ENCODE measurements at places on chromosomes 3 and 15.

DNA sequence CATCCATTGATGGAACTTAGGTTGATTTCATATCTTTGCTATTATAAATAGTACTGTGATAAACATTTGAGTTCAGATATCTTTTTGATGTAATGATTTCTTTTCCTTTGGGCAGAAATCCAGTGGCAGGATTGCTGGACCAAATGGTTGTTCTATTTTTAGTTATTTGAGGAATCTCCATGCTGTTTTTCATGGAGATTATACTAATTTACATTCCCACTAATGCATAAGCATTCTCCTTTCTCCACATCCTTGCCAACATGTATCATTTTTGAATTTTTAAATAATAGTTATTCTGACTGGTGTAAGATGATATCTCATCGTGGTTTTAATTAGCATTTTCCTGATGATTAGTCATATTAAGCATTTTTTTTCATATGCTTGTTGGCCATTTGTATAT, 144.0 kb upstream of the SUCLG2 start:
- DNase-seq = no peak

DNA sequence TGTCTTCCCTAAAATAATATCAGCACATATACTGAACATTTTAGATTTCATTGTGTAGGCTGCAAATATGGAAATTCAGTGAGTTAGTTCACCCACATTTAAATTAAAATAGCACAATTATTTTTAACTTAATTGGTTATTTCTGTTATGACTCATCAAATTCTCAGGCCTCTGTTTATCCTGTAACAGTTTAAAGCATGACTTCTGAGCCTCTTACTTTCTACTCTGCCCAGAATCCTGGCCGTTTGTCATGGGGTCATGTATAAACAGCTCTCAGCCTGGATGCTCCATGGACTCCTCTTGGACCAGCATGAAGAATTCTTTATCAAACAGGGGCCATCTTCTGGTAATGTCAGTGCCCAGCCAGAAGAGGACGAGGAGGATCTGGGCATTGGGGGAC, 12.2 kb downstream of the TUBGCP4 start:
- DNase-seq = no peak

DNA sequence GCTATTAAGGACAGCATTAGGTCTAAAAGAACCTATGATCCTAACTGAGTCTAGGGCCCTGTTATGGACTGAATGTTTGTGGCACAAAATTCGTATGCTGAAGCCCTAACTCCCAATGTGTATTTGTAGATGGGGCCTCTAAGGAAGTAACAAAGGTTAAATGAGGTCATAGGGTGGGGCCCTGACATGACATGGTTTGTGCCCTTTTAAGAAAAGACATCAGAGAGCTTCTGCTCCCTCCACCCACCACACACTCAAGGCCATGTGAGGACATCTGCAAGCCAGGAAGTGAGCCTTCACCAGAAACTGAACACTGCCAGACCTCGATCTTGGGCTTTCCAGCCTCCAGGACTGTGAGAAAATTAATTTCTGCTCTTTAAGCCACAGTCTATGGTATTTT, 49.2 kb downstream of the PHC3 start:
- DNase-seq = no peak

GRCh38 chr15:37771465-37771864, 163.0 kb upstream of the TMCO5A start:
- DNase-seq = no peak

GRCh38 chr3:155178810-155179436, 98.8 kb downstream of the MME start:
- no peak for DNase-seq

DNA sequence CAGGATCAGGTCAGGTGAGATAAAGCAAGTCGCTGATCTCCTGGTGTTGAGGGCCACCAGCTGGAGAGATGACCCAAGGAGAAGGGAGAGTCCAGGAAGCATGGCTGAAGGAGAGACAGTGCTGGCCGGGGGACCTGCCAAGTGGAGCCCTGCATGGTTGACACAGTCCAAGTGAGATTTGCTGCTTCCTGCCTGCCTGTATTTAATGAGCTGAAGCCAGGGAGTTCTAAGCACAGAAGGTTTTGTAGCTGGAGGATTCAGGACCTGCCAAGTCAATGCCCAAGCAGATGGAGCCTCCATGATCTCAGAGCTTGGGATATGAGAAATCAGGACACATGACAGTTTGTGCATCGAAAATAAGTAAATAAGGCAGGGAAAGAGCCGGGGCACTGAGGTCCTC, 125.6 kb downstream of the SRGAP3 start:
- DNase-seq = no peak

DNA sequence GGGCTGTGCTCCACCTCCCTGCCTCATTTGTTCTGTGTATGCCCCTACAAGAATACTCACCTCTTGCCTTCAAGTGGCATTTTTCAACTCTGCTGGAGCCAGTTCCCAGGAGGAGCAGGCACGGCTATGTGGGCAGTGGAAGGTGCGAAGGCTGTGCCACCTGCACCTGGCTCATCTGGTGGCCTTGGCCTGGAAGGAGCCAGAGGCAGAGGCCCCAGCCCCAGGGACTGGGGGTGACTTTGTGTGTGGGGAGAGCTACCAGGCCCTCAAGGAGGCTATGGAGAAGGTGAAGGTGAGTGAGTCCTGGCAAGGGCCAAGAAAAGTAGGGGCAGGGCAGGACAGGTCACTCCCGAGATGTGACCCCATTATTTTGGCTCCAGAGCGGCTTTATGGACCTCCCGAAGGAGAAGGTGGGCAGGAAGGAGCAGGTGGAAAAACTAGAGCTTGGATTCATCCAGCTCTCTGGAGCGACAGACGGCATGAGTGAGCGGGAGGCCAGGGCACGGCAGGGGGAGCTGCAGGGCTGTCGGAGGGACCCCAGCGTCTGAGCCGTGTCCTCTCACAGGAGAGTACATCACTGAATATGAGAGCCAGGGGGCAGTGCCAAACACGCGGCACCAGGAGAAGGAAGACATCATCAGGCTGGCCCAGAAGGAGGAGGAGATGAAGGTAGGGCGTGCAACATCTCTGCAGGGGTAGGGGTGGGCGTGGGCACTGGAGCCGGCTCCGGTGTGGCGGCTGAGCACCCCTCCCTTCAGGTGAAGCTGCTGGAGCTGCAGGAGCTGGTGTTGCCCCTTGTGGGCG, 57.3 kb upstream of the UBE2Q2 start:
- no peak for DNase-seq

GRCh38 chr3:138078901-138079344, 36.5 kb downstream of the DZIP1L start:
- no peak for DNase-seq

- no peak for DNase-seq
Observed at GRCh38 chr3:101074518-101074917, 81.3 kb upstream of the ABI3BP start.

Measured in activated naive CD4-positive, alpha-beta T cell (primary cell).